ENCODE measurements at places on chromosomes 11 and 22. TPM values are rescaled to one million over a fixed set of nuclear protein-coding genes. Genes with fewer than 3 reads are reported as not detected.

GAB4 gene
- total RNA-seq: not detected

UPK3A gene
- not detected for total RNA-seq

ANO1 gene
- total RNA-seq: 1.1 TPM

LMF2 gene
- 51.8 TPM for total RNA-seq

All from A549 treated with DMSO at 1 μM for 4 hours (cell line).